Right kidney (tissue), 9 donors: ENCODE measurements at places on chromosomes 1 and 21.

DNA sequence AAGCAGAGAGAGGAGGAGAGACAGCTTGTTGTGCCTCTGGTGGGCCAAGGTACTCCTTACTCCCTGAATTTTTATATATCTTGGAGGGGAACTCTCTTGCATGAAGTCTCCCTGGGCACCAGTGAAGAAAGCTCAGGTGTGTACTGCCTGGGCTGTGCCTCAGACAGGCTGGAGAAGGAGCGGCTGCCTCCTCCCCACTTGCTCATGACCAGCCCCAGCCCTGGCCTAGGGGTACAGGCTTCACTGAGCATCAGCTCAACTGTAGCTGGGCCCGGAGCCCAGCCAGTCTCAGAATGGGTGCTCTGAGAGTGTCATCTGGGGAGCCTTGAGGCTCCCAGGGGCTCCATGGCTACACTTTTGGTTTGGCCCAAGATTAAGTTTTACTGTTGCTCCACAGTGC, 44.8 kb upstream of the TENT5C start:
- DNase-seq, result no peak

DNA sequence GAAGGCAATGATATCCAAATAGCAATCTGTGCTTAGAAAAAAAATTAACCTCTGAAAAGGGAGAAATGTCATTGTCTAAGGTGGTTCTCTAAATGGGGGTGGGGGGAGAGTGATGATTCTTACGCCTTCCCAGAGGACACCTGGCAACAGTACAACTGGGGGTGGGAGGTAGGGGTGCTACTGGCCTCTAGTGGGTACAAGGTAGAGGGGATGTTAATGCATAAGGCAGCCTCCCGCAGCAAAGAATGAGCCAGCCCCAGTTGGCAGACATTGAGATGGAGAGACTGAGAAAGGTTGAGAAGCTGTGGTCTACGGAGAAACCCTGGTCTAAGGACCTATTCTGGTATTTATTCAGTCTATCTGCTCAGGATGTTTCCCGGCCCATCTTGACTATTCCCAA, 472.2 kb upstream of the RUNX1 start:
- DNase-seq, result no peak

GRCh38 chr1:76764638-76765454, 102.4 kb upstream of the ST6GALNAC5 start:
- DNase-seq, result no peak

DNA sequence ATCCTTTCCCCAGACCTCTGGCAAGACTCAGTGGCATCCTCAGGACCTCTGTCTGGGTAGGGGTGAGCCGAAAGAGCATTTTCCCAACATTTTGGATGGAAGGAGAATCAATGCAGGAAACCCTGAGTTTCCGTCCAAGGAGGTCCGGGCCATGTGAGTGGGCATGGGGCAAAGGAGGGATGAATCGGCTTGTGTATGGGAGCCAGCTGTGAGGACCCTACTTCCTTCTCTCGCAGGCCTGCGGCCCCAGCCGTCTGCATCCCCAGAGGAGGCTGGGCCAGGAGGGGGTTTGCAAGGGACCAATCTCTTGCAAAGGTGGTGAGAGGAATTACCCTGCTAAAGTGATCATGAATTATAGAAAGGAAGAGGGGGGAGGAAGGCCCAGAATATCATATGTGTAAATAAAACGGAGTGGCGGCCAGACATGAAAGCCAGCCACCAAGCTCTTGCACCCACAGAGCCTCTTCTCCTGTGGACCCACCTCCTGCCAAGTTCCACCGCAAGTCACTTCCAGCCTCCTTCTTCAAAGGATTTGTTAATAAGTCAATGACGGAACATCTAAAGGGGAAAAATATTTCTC, 48.2 kb upstream of the POU3F1 start:
- DNase-seq, result no peak

DNA sequence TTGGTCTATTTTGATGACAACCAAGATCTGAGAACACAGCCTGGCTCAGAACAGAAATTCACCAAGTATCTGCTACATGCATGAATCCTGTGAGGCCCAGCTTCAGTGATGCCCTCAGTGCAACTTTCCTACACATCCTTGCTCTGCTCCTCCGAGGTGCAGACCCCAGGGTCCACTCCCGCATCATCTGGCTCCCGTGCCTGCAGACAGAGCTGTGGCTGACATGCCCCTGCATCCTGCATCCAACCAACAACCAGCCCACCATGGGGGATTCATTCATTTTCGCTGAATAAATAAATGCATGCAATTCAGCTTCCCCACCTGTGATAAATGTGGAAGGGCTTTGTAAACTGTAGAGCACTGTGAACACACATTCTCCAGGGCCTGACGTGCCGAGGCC, 112.3 kb downstream of the GLIS1 start:
- DNase-seq, result no peak

DNA sequence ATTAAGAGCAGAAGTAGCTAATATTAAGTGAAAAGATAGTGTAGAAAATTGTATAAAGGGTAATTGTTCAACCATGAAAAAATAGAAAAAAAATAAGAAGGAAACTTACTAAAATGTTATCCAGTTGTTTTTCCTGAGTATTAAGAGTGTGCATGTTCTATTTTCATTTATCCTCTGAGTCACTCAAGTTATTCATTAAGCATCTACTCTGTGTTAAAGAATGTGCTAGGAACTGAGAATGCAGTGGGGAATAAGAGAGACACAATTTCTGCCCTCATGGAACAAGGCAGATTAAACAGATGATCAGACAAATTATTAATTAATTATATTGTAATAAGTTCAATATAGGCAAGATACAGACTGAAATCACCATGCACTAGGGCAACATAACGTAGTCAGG, 10.8 kb upstream of the PIGK start:
- DNase-seq, result no peak

DNA sequence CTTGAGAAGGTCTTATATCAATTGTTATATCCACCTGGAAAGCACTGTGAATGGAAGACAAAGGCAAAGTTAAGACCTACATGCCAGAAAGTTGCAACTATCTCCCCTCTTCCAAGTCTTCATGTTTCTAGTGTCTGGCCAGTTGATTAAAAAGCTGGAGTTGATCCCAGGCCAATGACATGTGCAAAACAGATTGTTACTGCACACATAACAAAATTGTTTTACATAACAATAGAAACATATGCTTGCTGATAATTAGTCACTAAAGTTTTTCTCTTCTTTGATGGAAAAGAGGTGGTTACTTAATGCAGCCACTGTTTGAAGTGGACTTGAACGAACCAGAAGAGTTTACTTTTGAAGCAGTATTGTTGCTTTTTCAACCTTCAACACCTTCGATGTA, 158.2 kb downstream of the TGFBR3 start:
- no peak for DNase-seq

DNA sequence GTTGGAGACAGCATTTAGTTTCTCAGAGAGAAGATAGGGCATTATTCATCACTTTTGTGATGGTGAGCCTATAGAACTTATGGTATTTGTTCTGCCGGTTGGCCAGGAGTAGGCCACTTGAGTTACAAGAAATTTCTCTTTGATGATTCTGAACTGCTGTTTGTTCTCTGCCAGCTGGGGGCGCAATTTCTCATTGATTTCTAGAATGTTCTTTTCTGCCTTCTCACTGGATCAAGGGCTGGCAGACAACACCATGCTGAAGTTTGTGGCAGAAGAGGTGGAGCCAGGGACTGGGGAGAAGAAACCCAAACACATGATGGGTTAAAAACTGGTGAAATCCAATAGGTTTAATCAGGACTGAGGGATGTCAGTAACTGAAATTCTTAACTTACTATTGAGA, 360.6 kb downstream of the FAM72C start:
- no peak for DNase-seq
